ENCODE measurements at places on chromosomes 11 and 22. TPM values are rescaled to one million over a fixed set of nuclear protein-coding genes. Genes with fewer than 3 reads are reported as not detected.

The SSRP1 gene
- 212 TPM for total RNA-seq

The NELL1 gene
- total RNA-seq, result not detected

The P2RX3 gene
- not detected for total RNA-seq

The ELMOD1 gene
- not detected for total RNA-seq

The TMEM25 gene
- total RNA-seq, result 53.8 TPM

The AHNAK gene
- 312 TPM for total RNA-seq

GRCh38 chr11:10990637-10991193, 132.9 kb upstream of the ZBED5 start:
- H3K27ac ChIP-seq, result no peak overlapping the region
- DNase-seq, result no peak
- no peak overlapping the region for H3K4me3 ChIP-seq
- H3K27me3 ChIP-seq, result no peaks in the 10 kb centered on the region
- no peaks in the 10 kb centered on the region for H3K36me3 ChIP-seq
- peaks cover 9% of the 10 kb centered on the region for H3K4me1 ChIP-seq

DNA sequence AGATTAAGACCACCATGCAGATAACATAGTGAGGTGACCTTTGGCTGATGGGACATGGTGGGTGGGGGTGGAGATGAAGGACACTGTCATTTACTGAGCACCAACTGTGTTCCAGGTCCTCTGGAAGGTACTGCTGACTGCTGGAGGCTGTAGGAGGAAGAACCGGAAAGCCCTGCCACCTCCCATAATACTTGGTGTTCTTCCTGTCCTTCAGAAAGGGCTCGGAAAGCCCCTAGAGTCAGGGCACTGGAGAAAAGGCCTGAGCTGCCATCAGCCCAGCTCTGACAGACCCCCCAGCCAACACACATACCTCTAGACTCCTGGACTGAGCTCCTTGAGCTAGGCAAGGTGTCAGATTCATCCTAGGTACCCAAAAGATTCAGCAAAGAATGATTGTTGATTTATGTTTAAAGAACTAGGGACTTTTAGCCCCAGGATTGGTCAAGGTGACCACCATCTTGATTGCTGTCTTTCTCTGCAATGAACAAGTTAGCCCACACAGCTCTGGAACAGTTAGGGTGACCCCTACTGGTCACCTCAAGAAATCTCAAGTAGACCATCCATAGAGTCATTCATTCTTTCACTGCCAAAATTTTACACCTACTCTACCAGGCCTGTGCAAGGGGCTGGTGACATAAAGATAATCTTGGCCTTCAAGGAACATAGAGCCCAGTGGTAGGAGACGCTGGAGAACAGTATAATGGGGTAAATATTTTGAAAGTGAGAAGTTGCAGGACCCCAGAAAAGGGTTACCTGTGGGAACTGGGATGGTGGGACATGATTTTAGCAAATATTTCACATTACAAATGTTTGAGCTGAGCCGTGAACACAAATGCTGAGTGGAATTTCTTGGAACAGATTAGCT, 39.4 kb downstream of the IRAG1 start:
- H3K36me3 ChIP-seq, result no peaks in the 10 kb centered on the region
- H3K27me3 ChIP-seq, result no peaks in the 10 kb centered on the region
- DNase-seq, result no peak
- peaks cover 64% of the 10 kb centered on the region for H3K4me1 ChIP-seq
- peak overlapping the region; percentile 97 for H3K27ac ChIP-seq
- no peak overlapping the region for H3K4me3 ChIP-seq

- DNase-seq, result no peak
- H3K27me3 ChIP-seq, result no peaks in the 10 kb centered on the region
- peaks cover 10% of the 10 kb centered on the region for H3K4me1 ChIP-seq
- H3K4me3 ChIP-seq, result no peak overlapping the region
- no peaks in the 10 kb centered on the region for H3K36me3 ChIP-seq
- H3K27ac ChIP-seq, result no peak overlapping the region
Observed at GRCh38 chr11:77074205-77074604, 7.4 kb downstream of the CAPN5 start.

- H3K27ac ChIP-seq, result peak overlapping the region; percentile 4
- no peaks in the 10 kb centered on the region for H3K27me3 ChIP-seq
Observed at GRCh38 chr11:121038648-121039409, 14.9 kb downstream of the TBCEL start.

GRCh38 chr22:17199003-17199731, 20.1 kb downstream of the ADA2 start:
- H3K36me3 ChIP-seq, result no peaks in the 10 kb centered on the region
- no peaks in the 10 kb centered on the region for H3K27me3 ChIP-seq
- H3K4me1 ChIP-seq, result no peaks in the 10 kb centered on the region
- no peak for DNase-seq

GRCh38 chr11:24598641-24599040, 101.8 kb downstream of the LUZP2 start:
- DNase-seq, result no peak
- H3K4me1 ChIP-seq, result no peaks in the 10 kb centered on the region
- H3K4me3 ChIP-seq, result no peak overlapping the region
- H3K27me3 ChIP-seq, result no peaks in the 10 kb centered on the region

GRCh38 chr11:115084231-115084630, 405.9 kb downstream of the NXPE2 start:
- peaks cover 2% of the 10 kb centered on the region for H3K27me3 ChIP-seq
- no peak overlapping the region for H3K4me3 ChIP-seq
- H3K36me3 ChIP-seq, result no peaks in the 10 kb centered on the region

DNA sequence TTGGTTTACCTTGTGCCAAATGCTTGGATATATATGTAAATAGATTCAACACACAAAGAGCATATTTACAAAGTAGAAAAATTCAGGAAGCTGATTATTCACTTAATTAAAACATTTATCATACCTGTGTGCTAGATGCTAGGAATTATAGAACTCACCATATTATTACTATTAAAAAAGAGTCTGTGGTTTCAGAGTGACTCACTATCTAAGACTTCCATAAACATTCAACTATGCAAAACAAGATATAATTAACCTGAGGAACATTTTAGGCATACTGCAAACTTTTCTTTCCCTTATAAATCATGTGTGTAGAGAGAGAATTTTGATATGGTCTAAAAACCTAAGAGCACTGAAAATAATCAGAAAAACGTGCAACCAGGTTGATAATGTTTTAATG, 27.3 kb downstream of the CTSC start:
- no peak overlapping the region for H3K4me3 ChIP-seq
- H3K4me1 ChIP-seq, result no peaks in the 10 kb centered on the region
- no peaks in the 10 kb centered on the region for H3K27me3 ChIP-seq
- H3K27ac ChIP-seq, result no peak overlapping the region

DNA sequence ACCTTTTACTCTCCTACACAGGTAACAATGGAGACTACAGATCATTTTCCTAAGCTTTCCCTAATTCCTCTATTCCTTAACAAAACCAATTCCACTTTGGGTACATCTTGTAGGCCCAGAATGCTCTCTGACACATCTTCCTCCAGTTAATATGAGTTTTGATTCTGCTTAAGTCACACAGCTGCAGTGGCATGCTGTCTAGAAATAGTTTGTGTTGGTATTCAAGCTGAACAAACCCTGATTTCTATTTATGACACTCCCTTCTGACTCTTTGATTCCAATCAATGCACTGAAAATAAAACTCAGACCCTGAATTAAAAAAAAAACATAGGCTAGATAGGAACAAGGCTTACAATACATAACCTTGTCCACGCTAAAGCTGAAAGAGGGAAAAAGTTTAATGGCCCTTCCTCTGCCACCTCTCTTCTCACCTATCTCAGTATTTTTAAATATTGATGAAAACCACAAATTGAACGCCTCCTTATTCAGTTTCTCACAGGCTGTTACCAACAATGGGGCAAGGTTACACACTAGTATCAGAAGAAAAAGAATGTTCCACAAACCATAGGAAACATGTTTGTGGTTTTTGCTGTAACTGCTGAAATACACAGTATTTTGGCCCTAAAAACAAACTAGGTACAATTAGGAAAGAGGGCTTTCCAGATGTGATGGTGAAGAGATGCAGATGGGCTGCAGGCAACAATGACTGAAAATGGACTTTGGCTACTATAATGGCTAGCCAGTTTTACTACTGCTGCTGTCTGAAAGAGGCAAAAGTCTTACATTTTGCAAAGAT, 35.7 kb upstream of the GAB2 start:
- H3K4me1 ChIP-seq, result peaks cover 4% of the 10 kb centered on the region
- no peak overlapping the region for H3K4me3 ChIP-seq
- no peaks in the 10 kb centered on the region for H3K36me3 ChIP-seq

- no peaks in the 10 kb centered on the region for H3K36me3 ChIP-seq
- no peak overlapping the region for H3K27ac ChIP-seq
- H3K4me3 ChIP-seq, result no peak overlapping the region
- H3K4me1 ChIP-seq, result no peaks in the 10 kb centered on the region
Observed at GRCh38 chr22:33706100-33706499, 214.2 kb downstream of the LARGE1 start.

GRCh38 chr22:26443901-26444690, 15.0 kb downstream of the ASPHD2 start:
- H3K27me3 ChIP-seq, result no peaks in the 10 kb centered on the region
- H3K4me3 ChIP-seq, result no peak overlapping the region
- no peaks in the 10 kb centered on the region for H3K36me3 ChIP-seq
- no peak for DNase-seq

DNA sequence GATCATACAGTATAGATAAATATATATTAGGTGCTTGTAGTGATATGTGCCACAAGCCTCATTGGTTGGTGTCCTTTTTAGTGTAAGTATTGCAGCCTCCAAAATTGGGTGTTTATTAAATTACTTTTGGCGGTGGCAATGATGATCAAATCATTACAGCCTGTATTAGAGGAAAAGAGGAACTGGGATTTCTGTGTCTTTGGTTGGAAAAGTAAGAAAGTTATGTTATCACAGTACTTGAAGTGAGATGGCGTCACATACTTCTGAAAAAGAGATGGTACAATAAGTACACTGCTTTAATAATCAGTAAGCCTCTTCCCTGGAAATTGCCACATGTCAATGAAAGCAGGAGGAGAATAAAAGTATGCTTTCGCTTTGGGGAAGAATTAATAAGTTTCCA, 523 bp upstream of the MPZL3 start:
- H3K27me3 ChIP-seq, result no peaks in the 10 kb centered on the region
- peak overlapping the region; percentile 65 for H3K4me3 ChIP-seq
- peaks cover 6% of the 10 kb centered on the region for H3K4me1 ChIP-seq
- no peak for DNase-seq
- peak overlapping the region; percentile 98 for H3K27ac ChIP-seq

DNA sequence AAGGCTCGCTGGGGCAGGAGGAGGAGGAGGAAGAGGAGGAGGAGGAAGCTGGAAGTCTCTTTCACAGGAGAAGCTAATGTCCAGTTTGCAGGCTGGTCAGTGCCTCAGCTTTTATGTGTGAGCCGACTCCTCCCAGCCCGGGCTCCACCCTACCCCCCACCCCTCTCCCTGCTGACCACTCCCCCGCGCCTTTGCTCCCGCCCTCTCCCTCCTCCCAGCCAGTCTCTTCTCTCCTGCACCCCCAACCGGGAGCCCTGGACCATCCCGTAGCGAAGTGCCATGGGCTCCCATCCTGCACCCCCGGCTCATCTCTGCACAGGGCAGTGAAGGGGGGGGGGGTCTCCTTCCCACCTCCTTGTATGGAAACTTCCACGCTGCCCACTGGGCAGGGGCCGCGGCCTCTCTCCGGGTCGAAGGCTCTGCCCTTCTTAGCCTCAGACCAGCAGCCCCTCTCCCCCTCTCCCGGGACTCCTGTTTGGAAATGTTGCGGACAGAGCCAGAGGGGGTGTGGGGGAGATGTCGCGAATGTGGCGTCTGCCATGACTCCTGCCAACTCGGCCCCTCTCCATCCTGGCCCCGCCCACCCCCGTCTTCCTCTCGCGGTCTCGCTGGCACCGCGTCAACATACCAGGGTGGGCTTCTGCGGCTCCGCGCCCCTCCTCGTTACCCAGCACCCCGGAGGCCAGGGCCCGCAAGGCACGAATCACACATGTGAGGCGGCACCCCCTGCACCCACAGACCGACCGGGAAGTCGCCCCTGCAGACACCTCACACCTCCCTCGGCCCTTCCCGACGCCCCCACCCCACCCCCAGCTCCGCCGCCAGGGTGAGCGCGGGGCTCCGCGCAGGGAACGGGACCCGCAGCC, 1.8 kb downstream of the IGF2 start:
- peak overlapping the region; percentile 30 for H3K27ac ChIP-seq
- DNase-seq, result peak; percentile 91
- H3K4me3 ChIP-seq, result peak overlapping the region; percentile 78
- no peaks in the 10 kb centered on the region for H3K27me3 ChIP-seq
- H3K36me3 ChIP-seq, result peaks cover 4% of the 10 kb centered on the region
- peaks cover 19% of the 10 kb centered on the region for H3K4me1 ChIP-seq

DNA sequence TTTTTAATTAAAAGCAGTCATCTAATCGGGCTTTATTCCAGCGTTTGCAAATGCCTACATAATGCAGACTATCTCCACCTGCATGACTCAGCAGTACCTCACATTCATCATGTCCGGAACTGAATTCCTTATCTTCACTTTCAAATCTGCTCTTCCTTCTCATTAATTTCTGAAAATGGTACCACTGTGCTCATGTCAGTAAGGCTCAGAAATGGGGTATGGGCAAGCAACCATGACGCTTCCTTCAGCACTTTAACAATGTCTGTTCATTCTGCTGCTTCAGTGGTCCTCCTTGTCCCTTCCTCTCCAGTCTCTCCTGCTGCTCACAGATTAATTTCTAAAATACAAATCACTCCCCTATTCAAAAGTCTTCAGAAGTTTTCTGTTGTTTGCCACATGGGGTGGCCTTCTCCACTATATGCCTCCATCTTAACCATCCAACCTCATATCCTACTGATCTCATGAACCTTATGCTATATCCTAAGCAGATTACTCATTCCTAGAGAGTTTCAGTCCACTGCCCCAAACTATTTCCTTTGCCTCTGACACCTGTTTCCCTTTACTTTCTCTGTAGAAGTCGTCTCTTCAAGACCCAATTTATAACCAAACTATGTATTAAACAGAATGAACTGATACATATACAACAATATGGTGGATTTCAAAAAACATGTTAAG, 7.0 kb downstream of the GTF2H1 start:
- H3K27me3 ChIP-seq, result no peaks in the 10 kb centered on the region
- H3K4me1 ChIP-seq, result no peaks in the 10 kb centered on the region
- no peak overlapping the region for H3K4me3 ChIP-seq
- peak overlapping the region; percentile 9 for H3K27ac ChIP-seq
- DNase-seq, result no peak

DNA sequence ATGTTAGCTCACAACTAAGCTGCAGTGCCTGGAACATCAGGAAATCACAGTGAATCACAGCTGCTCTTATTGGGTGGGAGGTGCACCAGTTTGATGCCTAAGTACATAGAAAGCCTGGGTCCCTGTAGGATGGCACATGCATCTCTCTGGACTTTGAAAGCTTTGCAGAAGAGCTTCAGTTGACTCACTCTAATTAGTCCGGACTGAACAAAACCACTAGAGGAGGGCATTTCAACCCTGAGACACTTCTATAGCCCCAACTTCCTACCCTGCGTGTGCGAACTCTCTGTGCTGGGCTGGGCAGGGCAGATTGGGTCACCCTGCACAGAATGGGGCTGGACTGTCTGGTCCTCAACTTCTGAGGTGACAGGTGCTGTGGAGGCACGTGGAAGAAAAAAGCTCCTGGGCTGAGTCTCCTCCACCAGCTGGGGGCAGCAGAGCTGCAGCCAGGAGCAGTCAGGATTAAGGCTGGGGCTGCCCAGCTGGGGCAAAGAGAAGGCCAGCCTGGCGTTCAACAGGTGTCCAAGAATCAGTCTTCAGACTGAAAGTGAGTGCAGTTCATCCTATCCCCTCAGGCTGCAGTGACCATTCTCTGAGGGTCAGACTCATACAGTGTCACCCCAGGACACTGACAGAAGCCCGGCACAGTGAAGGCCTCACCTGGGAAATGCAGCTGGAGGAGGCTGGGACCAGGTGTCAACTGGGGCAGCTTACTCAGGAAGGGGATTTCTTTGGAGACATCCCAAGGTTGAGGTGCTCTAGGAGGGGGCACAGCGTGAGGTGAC, 22.1 kb downstream of the GGTLC2 start:
- DNase-seq, result peak; percentile 75
- H3K4me3 ChIP-seq, result no peak overlapping the region
- H3K4me1 ChIP-seq, result no peaks in the 10 kb centered on the region
- no peaks in the 10 kb centered on the region for H3K36me3 ChIP-seq
